ENCODE measurements at places on chromosomes 7 and 10.

GRCh38 chr7:16982640-16983350, 101.0 kb upstream of the AGR3 start:
- H3K4me1 ChIP-seq = peaks cover 20% of the 10 kb centered on the region
- no peaks in the 10 kb centered on the region for H3K27me3 ChIP-seq
- H3K4me3 ChIP-seq = no peak overlapping the region
- peak overlapping the region; percentile 23 for H3K27ac ChIP-seq

GRCh38 chr10:91444211-91445182, 34.4 kb downstream of the HECTD2 start:
- no peaks in the 10 kb centered on the region for H3K4me1 ChIP-seq
- peaks cover 32% of the 10 kb centered on the region for H3K36me3 ChIP-seq
- H3K27me3 ChIP-seq = no peaks in the 10 kb centered on the region
- no peak overlapping the region for H3K4me3 ChIP-seq
- DNase-seq = no peak

DNA sequence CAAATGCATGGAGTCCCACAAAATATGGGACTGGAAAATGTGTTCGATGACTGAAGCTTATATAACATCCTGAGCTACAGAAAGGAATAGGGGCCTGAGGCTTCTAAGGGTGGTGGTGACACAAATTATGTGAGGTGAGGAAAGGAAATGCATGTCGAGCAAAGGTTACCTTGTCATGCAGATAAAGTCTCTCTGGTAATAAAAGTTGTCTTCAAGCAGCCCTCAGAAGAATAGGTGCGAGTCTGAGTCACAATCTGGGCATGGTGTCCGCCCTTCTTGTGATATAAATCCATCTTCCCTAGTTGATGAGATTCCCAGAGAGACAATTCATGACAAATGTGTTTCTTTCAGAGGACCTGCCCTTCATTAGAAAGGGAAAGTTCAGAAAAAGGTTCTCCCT, 985.2 kb upstream of the C7orf33 start:
- peaks cover 13% of the 10 kb centered on the region for H3K27me3 ChIP-seq
- no peak overlapping the region for H3K27ac ChIP-seq
- H3K36me3 ChIP-seq = no peaks in the 10 kb centered on the region

DNA sequence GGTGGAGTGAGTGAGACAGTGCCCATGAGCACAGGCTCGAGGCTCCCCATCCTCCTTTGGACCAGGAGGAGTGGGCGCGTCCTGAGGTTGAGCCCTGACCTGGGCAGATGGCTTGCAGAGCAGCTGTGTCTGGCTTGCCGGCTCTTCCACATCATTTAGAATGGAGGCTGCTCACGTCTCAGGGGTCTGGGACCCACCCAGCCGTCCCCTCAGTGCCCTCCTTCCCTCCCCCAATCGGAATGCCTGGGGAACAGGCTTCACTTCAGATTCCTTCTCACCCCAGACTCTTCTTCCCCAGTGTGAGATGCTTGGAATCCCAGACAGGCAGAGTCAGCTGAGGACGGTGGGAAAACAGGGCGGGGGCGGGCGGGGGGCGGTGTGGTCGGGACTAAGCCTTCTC, 968.6 kb upstream of the ZNF722 start:
- no peak for DNase-seq
- H3K27ac ChIP-seq = no peak overlapping the region
- H3K27me3 ChIP-seq = no peaks in the 10 kb centered on the region
- peaks cover 5% of the 10 kb centered on the region for H3K36me3 ChIP-seq

DNA sequence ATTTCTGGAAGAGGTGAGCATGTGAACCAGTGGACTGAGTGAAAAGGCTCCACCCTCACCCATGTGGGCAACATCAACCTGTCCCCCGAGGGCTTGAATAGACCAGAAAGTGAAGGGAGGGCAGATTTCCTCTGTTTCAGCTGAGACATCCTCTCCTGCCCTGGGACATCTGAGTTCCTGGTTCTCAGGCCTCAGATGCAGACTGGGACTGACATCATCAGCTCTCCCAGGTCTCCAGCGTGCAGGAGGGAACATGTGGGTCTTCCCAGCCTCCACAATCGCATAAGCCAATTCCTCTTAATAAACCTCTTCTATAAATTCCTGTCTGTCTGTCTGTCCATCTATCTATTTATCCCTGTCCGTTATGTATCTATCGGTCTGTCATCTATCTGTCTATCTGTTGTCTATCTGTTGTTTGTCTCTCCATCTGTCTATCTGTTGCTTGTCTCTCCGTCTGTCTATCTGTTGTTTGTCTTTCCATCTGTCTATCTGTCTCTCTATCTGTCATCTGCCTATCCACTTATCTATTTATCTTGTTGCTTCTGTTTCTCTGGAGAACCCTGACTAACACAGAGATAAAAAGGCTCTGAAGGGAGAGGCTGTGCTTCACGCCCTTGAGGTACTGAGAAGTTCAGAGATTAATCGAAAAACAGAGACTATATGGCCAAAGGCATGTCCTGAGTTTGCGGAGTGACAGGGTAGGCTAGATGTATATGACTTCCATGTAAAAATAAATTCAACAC, 140.3 kb upstream of the PFKP start:
- no peak for DNase-seq
- peaks cover 4% of the 10 kb centered on the region for H3K4me1 ChIP-seq
- no peak overlapping the region for H3K4me3 ChIP-seq
- H3K27me3 ChIP-seq = peaks cover 49% of the 10 kb centered on the region

GRCh38 chr7:68258609-68259008, 1262.0 kb downstream of the TYW1 start:
- DNase-seq = no peak
- no peak overlapping the region for H3K4me3 ChIP-seq
- no peaks in the 10 kb centered on the region for H3K36me3 ChIP-seq
- H3K4me1 ChIP-seq = peaks cover 5% of the 10 kb centered on the region

DNA sequence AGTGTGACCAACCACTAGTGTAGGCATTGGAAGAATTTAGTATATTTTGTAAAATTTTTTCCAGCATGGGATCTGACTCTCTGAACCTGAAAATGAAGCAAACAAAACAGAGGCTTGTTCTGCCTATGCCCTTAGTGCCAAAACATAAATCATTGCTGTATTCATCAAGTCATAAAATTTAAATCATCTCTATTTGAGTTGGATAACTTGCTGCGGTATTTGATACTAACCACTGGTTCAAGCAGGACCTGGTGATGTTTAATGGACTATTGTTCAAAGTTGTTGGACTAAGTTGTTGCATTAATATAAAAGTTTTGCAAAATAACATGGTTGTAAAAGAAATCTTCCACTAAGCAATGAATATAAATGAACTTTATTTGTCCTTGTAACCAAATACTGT, 19.8 kb upstream of the RPA3 start:
- no peak for DNase-seq
- no peaks in the 10 kb centered on the region for H3K27me3 ChIP-seq
- H3K27ac ChIP-seq = no peak overlapping the region

- no peaks in the 10 kb centered on the region for H3K4me1 ChIP-seq
- no peak overlapping the region for H3K4me3 ChIP-seq
- H3K36me3 ChIP-seq = no peaks in the 10 kb centered on the region
- no peak for DNase-seq
Observed at GRCh38 chr7:72444026-72444776, 32.1 kb upstream of the CALN1 start.

- H3K4me1 ChIP-seq = peaks cover 6% of the 10 kb centered on the region
- H3K36me3 ChIP-seq = peaks cover 45% of the 10 kb centered on the region
- DNase-seq = no peak
- H3K27me3 ChIP-seq = no peaks in the 10 kb centered on the region
- H3K4me3 ChIP-seq = no peak overlapping the region
- H3K27ac ChIP-seq = peak overlapping the region; percentile 39
Observed at GRCh38 chr10:125076121-125076825, 84.1 kb downstream of the CTBP2 start.

GRCh38 chr7:40120020-40120419, 14.4 kb downstream of the MPLKIP start:
- H3K27ac ChIP-seq = peak overlapping the region; percentile 92
- no peaks in the 10 kb centered on the region for H3K27me3 ChIP-seq
- no peak overlapping the region for H3K4me3 ChIP-seq
- peaks cover 9% of the 10 kb centered on the region for H3K36me3 ChIP-seq
- no peak for DNase-seq

GRCh38 chr7:150787321-150788281, 12.6 kb downstream of the TMEM176B start:
- peak overlapping the region; percentile 44 for H3K27ac ChIP-seq
- H3K36me3 ChIP-seq = no peaks in the 10 kb centered on the region
- DNase-seq = no peak
- H3K4me3 ChIP-seq = no peak overlapping the region

GRCh38 chr10:21494191-21495001, 31.1 kb downstream of the SKIDA1 start:
- H3K27ac ChIP-seq = peak overlapping the region; percentile 99
- peaks cover 53% of the 10 kb centered on the region for H3K4me1 ChIP-seq
- H3K4me3 ChIP-seq = peak overlapping the region; percentile 90

- no peaks in the 10 kb centered on the region for H3K36me3 ChIP-seq
- H3K27me3 ChIP-seq = peaks cover 5% of the 10 kb centered on the region
- H3K4me1 ChIP-seq = peaks cover 23% of the 10 kb centered on the region
- DNase-seq = no peak
- no peak overlapping the region for H3K4me3 ChIP-seq
- peak overlapping the region; percentile 47 for H3K27ac ChIP-seq
Observed at GRCh38 chr7:39735903-39736302, 112.5 kb downstream of the RALA start.

GRCh38 chr7:102456327-102456726, 8.3 kb downstream of the ALKBH4 start:
- H3K27me3 ChIP-seq = no peaks in the 10 kb centered on the region
- no peaks in the 10 kb centered on the region for H3K4me1 ChIP-seq
- DNase-seq = no peak
- no peak overlapping the region for H3K27ac ChIP-seq
- no peak overlapping the region for H3K4me3 ChIP-seq

GRCh38 chr7:131012477-131013031, 278.5 kb upstream of the KLF14 start:
- peaks cover 56% of the 10 kb centered on the region for H3K4me1 ChIP-seq
- H3K4me3 ChIP-seq = no peak overlapping the region
- H3K27ac ChIP-seq = peak overlapping the region; percentile 89

GRCh38 chr7:143960813-143961610, 6.4 kb downstream of the OR2F1 start:
- H3K27me3 ChIP-seq = peaks cover 21% of the 10 kb centered on the region
- no peaks in the 10 kb centered on the region for H3K36me3 ChIP-seq
- no peak for DNase-seq
- no peak overlapping the region for H3K27ac ChIP-seq
- H3K4me3 ChIP-seq = no peak overlapping the region

DNA sequence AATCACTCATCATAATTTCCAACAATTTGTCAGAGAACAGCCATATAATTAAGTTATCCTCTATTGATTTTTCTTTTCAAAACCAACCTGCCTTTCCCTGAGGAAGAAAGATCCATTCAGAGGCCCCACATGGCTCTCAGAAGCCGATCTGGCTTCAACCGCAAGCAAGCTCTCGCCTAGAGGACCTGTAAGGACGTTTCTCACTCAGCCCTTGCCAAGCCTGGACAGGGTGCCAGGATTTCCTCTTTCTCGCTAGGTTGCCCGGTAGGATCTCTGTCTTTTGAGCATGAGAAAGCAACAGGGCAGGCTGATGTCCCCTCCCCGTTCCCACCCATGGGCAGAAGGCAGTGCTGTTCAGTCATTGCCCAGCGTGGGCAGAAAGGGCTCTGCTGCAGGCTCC, 13.0 kb downstream of the AIFM2 start:
- no peaks in the 10 kb centered on the region for H3K4me1 ChIP-seq
- no peaks in the 10 kb centered on the region for H3K27me3 ChIP-seq
- H3K36me3 ChIP-seq = peaks cover 2% of the 10 kb centered on the region
- no peak overlapping the region for H3K4me3 ChIP-seq
- H3K27ac ChIP-seq = no peak overlapping the region
- no peak for DNase-seq

GRCh38 chr7:141710301-141710700, 2.1 kb downstream of the WEE2 start:
- no peak overlapping the region for H3K27ac ChIP-seq
- H3K36me3 ChIP-seq = no peaks in the 10 kb centered on the region
- H3K4me3 ChIP-seq = no peak overlapping the region
- no peak for DNase-seq

- no peak for DNase-seq
- peaks cover 18% of the 10 kb centered on the region for H3K4me1 ChIP-seq
- no peaks in the 10 kb centered on the region for H3K36me3 ChIP-seq
- H3K4me3 ChIP-seq = no peak overlapping the region
- no peaks in the 10 kb centered on the region for H3K27me3 ChIP-seq
Observed at GRCh38 chr10:12444981-12445700, 95.8 kb downstream of the CAMK1D start.

DNA sequence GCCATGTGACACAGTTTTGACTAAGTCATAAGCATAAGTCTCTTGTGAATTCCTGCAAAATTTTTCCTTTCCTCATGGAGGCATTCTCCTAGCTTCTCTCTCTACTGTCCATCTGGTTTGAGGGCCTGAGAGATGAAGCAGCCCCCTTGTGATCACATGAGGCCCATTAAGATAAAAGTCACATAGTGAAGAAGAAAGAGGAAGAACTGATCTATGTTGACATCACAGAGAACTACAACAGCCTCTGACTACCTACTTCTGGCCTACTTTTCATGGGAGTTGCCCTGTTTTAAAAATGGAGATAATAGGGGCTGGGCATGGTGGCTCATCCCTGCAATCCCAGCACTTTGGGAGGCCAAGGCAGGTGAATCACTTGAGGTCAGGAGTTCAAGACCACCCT, 50.4 kb downstream of the TFEC start:
- no peak for DNase-seq
- no peaks in the 10 kb centered on the region for H3K36me3 ChIP-seq
- no peaks in the 10 kb centered on the region for H3K27me3 ChIP-seq
- H3K27ac ChIP-seq = no peak overlapping the region
- H3K4me1 ChIP-seq = peaks cover 5% of the 10 kb centered on the region

DNA sequence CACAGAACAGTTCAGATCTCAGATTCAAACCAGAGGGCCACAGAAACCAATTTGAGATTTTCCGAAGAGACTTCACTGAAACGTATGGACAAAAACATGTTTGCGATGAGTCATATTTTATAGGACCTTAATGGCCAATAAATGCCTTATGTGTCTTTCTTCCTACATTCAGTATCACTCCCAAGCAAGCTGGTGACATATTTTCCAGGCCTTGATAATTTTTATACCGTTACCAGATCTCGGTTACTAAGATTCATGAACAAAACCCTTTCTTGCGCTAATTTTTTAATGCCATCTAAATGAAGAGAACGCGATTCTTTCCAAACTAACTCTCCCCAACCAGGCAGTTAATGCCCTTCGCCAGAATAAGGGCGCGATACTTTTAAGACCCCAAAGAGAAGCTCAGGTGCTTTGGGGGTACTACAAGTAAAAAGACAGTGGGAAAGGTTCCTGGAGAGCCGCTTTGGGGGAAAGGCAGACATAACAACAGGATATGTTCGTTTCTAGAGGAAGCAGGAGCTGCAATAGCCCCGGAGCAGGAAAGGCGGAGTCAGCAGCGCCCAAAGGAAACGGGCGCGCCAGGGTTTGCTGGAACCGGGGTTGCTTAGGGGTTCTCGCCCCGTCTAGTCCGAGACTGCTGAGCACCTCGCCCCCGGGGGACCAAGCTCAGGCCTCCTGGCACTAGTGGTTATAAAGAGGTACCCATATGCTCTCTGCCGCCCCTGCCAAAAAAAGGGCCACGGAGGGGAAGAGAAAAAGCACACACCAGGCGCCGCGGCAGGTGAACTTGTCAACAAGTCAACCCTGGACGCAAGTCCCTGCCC, 884 bp downstream of the ICA1 start:
- peak overlapping the region; percentile 73 for H3K4me3 ChIP-seq
- peak; percentile 42 for DNase-seq
- no peaks in the 10 kb centered on the region for H3K36me3 ChIP-seq
- H3K27me3 ChIP-seq = peaks cover 61% of the 10 kb centered on the region

- DNase-seq = no peak
- peaks cover 26% of the 10 kb centered on the region for H3K4me1 ChIP-seq
- no peaks in the 10 kb centered on the region for H3K36me3 ChIP-seq
Observed at GRCh38 chr7:29345590-29345989, 151.0 kb downstream of the CHN2 start.

Measured in mesothelial cell of epicardium (in vitro differentiated cells).